ENCODE measurements at places on chromosomes 12 and 14.

- peak; percentile 61 for DNase-seq
Observed at GRCh38 chr12:28114488-28114887, 75.8 kb upstream of the CCDC91 start.

- DNase-seq, result peak; percentile 46
Observed at GRCh38 chr14:35821564-35822411, 4.3 kb upstream of the BRMS1L start.

DNA sequence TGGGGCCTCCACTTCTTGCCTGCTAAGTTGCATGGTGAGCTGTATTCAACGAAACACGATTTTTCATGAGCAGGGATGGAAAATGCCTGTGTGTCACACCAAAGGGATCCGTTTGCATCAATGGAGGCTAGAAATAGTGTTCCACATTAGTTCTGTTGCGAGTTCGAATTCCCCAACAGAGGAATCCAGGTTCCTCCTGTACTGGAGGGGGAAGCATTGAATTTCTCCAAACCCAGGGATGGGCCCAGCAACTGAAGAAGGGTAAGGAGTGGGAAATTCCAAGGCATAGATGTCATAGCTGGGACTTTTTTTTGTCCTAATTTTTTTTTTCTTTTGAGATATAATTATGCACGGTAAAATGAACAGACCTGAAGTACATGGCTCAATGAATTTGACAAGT, 336.2 kb downstream of the DPF3 start:
- DNase-seq, result no peak

DNA sequence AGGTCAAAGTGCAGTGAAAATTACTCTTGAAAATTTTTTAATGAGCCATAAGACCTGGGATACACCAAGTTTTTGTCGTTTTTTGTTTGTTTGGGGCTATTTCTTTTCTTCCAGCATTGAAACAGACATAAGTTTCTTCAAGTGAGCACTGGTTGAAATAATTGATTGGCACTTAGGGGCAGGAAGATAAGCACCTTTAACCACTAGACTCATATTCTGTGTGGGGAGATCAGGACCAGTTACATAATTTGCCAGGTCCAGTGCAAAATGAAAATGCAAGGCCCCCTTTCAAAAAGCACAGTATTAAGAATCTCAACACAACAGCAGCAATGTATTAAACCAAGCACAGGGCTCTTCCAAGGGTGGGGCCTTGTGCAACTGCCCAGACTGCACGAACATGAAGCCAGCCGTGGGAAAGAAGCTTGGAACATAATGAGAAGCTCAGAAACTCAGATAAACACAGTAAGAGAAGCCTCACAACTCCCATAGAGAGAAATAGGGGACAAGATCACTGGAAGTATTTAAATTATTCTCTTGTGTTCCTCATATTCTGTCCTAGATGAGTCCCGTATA, 3.2 kb upstream of the TCP11L2 start:
- DNase-seq, result peak; percentile 19

- DNase-seq, result peak; percentile 91
Observed at GRCh38 chr12:53999559-54000115, 324 bp upstream of the HOXC9 start.

GRCh38 chr14:36346052-36346451, 25.6 kb upstream of the MBIP start:
- no peak for DNase-seq

- DNase-seq, result no peak
Observed at GRCh38 chr12:12051668-12052067, 19.1 kb upstream of the BCL2L14 start.

DNA sequence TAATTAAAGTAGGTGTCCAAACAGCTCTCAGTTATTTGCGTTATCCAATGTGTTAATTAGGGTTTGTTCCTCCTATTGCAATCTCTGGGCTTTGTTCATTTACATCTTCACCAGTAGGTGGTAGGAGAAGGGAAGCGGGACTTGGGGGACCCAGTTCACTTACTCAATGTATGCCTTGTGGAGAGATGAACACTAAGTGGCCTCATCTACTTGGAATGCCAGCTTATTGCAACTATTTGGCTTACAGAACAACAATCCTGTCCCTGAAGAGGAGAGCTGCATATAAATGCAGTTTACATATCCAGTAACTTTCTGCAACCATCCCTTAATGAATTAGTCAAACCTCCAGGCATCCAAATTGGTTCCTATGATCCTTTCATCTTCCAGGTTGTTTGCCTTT, 417.1 kb upstream of the CCDC196 start:
- DNase-seq, result peak; percentile 37

DNA sequence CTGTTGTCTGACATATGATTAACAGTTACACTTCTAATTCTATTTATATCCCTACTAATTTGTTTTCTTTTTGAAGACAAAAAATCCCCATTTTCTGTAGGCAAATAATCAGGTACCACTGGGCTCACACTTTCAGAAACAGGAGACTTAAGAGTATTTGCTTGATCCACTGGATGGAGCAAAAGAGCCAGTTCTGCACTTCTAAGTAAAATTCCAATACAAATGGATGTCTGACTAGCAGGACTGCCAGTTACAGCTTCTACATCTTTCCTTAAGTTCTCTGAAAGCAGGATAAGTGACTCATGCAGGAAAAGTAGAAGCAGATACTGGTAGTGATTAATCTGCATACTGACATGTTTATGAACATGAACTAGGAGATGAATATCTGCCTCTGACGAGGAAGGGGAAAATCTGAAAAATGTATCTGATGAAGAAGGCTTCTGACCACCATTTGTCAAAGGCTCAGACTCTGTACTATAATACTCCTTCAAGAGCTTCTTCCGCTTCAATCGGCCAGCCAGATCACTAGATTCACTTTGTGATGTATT, 73.8 kb upstream of the ANKS1B start:
- DNase-seq, result peak; percentile 97

GRCh38 chr12:52296572-52297215, 5.4 kb upstream of the KRT81 start:
- no peak for DNase-seq

GRCh38 chr12:84128117-84128991, 784.2 kb downstream of the SLC6A15 start:
- DNase-seq, result no peak

DNA sequence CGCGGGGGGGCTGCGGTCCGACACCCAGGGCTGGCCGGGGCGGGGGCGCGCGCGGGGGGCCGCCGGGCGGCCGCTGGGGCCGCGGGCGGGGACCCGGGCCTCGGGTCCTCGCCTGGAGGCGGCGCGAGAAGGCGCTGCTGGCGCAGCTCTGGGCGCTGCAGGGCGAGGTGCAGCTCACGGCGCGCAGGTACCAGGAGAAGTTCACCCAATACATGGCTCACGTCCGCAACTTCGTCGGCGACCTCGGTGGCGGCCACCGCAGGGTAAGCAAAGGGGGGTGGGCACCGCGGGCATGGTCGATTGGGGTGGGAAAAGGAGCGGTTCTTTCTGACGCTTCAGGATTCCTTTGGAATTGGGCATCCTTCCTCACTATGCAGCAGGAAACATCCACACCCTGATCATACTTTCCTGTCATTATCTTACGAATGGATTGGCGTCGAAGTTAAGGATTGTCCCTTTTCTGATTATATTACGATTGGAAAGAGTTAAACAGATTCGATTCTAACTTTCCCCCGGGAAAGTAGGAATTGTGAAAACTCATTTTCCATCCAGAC, 798 bp downstream of the PDZRN4 start:
- no peak for DNase-seq
